ENCODE measurements at places on chromosomes 6 and 20.

DNA sequence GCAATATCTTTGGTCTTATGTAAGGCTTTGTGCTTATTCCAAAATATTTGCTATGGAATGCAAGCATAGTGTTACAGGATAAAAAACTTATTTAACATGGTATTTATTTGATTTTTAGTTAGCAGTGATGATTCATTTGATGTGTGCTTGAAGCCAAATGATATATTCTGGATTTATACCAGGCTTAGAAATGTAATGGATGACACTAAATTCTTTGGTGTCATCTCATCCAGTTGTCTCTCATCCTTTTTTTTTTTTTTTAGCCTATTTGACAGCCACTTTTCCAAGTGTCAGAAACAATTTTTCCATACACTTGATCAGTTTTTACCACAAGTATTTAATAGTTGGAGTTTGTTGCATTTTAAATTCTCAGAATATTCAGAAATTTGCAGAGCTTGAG lies 515.3 kb downstream of the CDKAL1 start:
- DNase-seq = no peak

DNA sequence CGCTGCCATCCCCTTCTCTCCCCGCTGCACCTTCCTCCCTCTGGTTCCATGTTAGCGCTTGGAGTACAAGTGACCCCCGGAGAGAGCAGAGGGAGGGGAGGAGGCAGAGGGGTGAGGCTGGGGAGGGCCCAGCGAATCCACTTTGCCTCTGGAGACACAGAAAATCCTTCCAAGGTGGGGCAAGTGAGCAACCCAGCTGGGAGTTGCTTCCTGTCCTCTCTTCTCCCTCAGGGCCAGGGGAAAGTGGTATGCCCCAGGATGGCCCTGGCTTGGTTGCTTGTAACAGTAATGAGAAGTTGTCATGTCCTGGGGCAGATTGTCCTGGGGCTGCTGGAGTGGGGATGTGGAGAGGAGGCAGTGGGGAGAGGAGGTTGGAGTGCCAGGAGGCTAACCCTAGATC lies 691 bp upstream of the ANGPT4 start:
- DNase-seq = no peak

DNA sequence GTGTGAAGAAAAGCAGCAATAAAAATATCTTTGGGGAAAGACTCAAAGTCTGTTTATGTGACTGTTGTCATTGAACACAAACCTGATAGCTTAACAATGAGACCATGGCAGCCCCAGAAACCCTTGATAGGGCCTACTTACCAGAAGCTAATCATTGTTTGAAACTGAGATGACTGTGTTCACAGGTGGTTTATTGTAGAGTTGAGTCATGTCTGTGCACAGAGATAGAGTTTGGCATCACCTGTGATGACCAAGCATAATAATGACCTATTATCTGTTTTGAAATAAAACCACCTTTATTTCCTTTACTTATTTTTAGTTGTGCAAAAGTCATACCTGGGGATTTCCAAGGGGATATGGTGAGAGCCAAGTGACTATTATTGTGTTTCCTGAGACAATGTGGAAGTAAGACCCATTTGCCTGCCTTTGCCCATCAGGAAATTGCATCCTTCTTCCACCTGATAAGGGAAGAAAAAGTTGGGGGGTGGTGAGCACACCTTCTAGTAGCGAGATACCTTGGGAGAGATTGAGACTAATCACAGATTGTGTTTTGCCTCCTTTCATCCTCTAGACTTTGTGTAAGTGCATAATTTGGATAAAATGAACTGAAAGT lies 456.9 kb upstream of the JAG1 start:
- no peak for DNase-seq

GRCh38 chr20:53512076-53512475 lies 81.6 kb downstream of the ZNF217 start:
- no peak for DNase-seq

GRCh38 chr20:46433051-46433450 lies 26.6 kb upstream of the ELMO2 start:
- DNase-seq = no peak

DNA sequence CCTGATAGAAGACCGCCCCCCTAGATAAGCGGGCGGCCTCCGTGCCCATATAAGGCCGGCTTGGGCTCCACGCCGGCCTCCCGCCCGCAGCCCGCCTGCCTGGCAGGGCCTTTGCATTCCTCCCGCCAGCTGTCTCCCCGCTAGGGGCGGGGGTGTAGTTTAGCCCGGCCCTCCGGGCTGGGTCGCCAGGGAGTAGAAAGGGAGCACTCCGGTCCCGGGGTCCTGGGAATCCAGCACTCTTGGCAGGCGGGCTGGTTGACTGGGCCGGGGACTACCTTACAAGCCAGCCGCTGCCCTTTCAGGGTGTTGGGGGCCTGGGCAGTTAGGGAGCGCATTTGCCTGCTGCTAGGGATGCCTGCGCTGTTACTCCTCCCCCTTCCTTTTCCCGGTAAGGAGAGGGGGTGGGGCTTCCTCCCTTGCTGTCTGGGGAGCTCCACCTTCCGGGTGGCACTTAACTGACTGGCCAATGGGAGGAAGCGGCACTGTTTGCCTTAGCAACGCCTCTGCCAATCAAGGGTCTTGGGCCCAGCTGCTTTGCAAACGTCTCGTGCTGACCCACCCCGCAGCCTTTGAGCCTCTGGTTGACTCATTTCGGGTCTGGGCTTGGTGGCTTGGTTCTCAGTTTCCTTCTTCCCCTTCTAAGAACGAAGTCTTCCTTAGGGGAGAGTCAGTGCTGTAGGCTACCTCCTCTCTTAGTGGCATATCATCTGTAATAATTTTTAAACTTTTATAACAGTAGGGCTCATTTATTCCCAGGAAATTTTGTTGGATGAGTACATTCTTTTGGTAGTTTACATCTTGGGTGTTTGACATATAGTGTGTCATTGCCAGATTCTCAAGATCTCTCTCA lies 3.4 kb downstream of the SRF start:
- DNase-seq = peak; percentile 87

- DNase-seq = no peak
Observed at GRCh38 chr6:161237176-161237575, 36.7 kb downstream of the AGPAT4 start.

DNA sequence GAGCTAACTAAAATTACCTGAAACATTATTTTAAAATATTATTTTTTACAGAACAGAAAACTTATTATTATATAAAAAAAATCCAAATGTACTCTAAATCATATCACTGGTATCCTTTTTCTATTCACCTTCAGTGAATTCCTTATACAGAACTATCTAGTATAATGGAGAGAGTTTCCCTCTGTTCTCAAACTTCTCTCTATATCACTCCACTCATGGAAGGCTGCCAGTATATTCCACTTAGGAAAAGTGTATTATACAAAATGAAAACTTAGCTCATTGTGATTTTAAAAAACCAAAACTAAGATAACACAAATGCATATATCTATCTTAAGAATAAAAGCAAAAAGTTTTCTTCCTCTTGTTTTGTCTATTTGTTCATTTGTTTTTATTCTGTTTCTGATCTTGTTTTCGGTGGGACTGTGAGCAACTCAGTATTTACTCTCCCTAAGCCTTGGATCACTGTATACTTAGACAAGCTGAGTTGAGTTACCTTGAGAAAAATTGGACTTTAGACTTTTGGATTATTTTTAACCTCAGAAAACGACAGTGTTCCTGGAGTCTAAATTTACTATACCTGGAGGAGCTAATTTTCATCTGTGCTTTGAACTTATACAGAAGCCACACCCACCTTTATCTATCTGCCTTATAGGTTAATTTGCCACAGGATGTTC lies 61.4 kb downstream of the GPR63 start:
- DNase-seq = no peak

GRCh38 chr6:119077643-119078375 lies 655 bp downstream of the FAM184A start:
- DNase-seq = no peak

DNA sequence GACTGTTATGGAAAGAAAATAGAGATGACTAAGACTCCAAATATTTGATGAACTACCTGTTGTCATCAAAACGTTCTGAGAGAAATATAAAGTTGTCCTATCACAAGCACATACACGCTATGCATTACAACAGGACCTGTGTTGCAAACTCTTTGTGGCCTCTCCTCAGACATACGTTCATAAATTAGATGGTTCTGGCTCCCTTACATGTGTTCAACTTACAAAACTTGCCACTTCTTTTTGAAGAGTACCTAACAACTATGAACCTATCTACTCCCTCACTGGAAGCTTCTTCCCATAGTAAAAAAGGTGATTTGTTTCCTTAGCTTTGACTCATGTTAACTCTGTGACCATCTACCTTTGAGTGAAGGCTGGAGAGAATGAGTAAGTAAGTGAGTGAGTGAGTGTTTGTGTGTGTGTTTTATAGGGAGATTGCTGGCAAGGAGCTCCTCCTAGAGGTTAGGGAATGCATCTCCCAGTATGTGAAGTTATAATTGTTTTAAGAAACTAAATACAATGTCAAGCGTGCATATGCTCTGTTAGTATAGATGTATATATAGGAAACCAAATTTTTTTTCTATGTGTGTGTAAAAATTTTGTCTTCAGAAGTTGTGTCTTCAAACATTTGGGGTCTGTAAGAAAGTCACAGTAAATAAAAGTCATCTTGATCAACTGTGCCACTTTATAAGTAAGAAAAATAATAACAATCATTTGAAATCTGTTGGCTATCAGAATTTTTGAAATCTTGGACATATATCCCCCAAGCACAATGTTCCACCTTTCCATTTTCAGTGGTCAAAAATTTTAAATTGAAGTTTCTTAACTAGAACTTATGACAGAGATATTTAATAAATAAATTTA lies 1211.1 kb upstream of the GJE1 start:
- no peak for DNase-seq

- no peak for DNase-seq
Observed at GRCh38 chr20:18048176-18048575, 9.5 kb downstream of the OVOL2 start.

DNA sequence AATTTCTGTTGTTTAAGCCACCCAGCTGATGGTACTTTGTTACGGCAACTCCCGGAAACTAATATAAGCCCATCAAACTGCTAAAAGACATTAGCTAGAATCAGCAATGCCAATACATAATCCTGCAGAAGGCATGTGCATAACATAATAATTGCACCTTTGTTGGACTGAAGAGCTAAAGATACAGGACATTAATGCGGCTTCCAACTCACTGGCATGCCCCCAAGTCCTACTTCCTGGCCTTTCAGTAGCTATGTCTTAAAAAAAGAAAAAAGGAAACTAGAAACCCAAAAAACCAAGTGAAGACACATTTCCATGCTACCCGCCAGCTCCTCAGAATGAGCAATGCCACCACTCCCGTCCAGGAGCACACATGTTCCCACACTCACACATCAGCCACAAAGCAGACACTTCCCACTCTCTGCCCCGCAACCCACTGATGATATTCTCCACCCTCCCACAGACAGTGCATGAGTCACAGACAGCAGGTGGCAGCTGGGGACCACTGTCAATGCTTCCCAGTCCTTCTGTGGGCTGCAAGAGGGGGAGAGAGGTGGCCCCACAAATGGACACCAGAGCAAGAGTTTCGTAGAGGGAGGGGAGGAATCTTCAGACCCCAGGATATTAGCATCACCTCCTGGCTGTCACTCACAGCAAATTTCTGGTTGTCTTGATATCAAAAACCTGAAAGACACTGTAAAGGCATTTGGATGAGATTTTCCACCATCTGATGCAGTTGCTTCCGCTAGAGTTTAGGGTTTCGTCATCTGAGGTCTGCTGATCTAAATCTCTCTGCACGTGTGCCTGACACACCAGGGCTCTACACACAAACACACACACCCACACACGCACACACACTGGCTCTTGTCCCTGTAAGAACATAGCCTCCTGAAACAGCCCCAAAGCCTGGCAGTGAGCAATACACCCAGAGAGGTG lies 32.8 kb downstream of the GFOD1 start:
- DNase-seq = peak; percentile 41

DNA sequence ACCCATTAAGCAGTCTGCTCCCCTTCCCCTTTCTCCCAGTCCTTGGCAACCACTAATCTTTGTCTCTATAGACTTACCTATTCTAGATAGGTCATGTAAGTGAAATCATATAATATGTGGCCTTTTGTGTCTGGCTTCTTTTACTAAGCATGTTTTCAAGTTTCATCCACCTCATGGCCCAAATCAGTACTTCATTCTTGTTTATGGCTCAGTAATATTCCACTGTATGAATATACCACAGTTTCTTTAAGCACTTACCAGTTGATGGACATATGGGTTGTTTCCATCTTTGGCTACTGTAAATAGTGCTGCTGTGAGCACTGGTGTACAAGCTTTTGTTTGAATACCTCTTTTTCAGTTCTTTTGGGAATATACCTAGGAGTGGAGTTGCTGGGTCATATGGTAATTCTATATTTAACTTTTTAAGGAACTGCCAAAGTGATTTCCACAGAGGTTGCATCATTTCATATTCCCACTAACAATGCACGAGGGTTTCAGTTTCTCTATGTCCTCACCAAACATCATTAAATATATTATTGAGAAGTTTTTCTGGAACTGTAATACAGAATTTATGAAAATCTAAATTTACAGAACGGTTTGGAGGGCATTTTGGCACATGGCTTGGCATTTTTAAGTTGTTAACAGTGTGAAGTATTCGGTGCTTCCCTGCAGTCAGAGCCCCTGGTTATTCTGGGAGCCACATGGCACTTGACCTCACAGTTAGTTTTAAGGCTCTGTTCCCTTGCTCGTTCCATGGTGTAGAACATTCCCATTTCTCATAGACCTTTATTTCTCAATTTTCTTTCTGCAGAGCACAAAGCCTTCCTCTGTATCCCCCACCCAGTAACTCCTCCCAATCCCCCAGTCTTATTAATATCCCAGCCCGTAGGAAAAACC lies 27.0 kb upstream of the DTNBP1 start:
- DNase-seq = no peak
